ENCODE measurements at places on chromosomes 12 and 14. TPM values are rescaled to one million over a fixed set of nuclear protein-coding genes. Genes with fewer than 3 reads are reported as not detected.

The DHRS7 gene
- total RNA-seq = 63.9 TPM

The GSKIP gene
- 15.5 TPM for total RNA-seq

The IAPP gene
- not detected for total RNA-seq

- DNase-seq = no peak
Observed at GRCh38 chr12:12715128-12715458, 2.1 kb upstream of the CDKN1B start.

GRCh38 chr12:6044082-6044481 lies 80.4 kb downstream of the VWF start:
- no peak for DNase-seq

DNA sequence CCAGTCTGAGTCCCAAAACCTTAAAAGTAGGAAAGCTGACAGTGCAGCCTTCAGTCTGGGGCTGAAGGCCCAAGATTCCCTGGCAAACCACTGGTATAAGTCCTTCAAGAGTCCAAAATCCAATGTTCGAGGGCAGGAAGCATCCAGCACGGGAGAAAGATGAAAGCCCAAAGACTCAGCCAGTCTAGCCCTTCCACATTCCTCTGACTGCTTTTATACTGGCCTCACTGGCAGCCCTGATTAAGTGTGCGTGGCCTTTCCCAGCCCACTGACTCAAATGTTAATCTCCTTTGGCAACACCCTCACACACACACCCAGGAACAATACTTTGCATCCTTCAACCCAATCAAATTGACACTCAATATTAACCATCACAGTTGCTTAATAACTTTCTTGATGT lies 372.1 kb upstream of the CCDC196 start:
- no peak for DNase-seq

- DNase-seq = no peak
Observed at GRCh38 chr12:47901063-47901717, 3.6 kb downstream of the VDR start.

GRCh38 chr12:114245555-114245954 lies 160.4 kb downstream of the TBX5 start:
- no peak for DNase-seq
